ENCODE measurements at places on chromosomes 11 and 22.

- DNase-seq, result no peak
Observed at GRCh38 chr22:27984723-27985122, 65.7 kb upstream of the PITPNB start.

GRCh38 chr22:44289414-44290171, 23.2 kb downstream of the SHISAL1 start:
- no peak for DNase-seq

DNA sequence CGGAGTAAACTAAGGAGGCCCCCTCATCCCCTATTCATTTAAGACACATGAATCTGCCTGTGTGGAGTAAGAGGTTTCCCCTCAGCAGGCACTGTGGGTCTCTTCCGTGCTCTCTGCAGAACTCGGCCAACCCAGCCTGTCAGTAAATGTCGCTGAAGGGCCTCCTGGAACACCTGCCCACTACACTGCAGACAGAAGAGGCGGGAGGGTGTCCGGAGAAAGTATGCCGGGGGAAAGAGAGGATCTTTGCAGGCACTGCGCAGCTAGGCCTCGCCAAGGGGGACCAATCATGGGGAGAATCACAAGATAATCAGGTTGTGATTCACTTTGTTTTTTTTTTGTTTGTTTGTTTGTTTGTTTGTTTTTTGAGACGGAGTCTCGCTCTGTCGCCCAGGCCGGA, 110.8 kb downstream of the MORC2 start:
- no peak for DNase-seq

DNA sequence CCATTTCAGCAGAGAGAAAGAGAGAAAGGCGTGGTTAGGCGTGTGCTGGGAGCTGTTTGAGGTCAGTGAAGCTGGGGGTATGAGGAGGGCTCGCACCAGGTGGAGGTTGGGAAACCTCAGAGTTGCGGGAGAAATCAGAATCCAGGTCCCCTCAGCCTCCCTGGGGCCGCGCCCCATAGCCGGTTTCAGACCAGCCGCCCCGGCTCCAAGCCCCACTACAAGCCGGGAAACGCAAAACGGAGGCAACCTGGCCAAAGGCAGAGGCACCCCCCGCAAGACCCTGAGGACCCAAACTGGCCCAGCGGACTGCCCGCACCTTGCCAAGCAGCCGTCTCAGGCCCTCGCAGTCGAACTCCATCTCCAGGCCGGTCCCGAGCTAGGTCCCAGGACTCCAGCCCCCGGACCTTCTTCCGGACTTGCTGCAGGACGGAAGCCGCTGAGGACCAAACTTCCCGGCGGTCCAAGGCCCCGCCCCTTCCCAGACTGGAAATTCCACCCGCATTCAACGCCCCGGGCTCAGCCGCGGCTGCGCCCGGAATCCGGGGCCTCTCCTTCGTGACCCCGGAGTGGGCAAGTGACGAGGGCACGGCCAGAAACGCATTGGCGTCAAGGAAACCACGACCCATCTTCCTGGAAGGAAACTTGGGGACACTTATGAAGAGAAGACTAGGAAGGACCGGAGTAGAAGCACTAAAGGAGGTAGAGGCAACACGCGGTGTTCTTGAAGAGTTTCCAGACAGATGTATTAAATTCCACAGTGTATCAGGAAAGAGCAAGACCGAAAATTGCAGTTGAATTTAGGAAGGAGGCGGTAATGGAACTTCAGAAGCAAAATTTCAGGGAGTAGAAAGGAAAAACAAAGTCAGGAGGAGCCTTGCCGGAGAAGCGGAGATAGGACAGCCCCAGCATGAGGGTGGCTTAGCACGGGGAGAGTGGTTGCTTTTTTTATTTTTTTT, at the start of gene UEVLD:
Gene UEVLD (minus strand): TSS at position 438 of the 956 bp plus-strand sequence. CDS start 80 bp downstream, at position 358.
- DNase-seq, result peak; percentile 81

- DNase-seq, result peak; percentile 38
Observed at GRCh38 chr11:80330264-80330663, 889.4 kb upstream of the TENM4 start.

DNA sequence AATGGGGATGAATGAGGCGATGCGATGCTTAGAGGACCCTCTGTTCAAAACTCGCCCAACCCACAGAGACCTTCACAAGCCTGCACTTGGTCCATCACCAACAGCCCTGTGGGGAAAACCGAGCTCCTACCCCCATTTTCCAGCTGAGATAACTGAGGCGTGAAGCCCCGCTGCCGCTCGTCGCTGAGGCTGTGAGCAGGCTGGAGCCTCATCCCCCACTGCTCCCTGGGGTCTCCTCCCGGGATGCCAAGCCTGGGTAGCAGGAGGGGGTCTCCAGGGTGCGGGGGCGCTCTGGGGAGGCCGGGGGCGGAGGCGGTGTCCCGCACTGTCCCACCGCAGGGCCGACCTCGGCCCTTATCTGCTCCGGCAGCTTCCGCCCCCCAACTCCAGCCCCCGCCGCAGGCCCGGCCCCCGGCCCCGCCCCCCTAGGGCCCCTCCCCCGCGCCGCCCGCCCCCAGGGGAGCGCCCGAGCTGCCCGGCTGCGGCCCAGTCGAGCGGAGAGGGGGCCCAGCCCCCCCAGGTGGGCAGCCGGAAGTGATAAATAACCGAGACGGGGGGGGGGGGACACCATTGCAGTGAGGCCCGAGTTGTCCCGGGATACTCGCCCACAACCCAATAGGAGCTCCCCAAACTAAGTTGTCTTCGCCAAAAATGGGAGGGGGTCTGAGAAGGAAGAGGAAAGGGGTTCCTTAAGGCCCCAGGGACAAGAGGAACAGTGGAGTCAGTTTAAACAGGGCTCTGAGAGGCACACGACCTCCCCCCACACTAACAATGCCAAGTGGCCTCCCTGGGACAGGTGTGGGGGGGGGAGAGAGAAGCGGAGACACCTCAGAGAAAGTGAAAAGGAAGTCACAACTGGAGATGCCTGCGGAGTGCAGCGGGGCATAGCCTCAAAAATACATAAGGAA, 8.3 kb upstream of the SLC39A13 start:
- DNase-seq, result no peak

DNA sequence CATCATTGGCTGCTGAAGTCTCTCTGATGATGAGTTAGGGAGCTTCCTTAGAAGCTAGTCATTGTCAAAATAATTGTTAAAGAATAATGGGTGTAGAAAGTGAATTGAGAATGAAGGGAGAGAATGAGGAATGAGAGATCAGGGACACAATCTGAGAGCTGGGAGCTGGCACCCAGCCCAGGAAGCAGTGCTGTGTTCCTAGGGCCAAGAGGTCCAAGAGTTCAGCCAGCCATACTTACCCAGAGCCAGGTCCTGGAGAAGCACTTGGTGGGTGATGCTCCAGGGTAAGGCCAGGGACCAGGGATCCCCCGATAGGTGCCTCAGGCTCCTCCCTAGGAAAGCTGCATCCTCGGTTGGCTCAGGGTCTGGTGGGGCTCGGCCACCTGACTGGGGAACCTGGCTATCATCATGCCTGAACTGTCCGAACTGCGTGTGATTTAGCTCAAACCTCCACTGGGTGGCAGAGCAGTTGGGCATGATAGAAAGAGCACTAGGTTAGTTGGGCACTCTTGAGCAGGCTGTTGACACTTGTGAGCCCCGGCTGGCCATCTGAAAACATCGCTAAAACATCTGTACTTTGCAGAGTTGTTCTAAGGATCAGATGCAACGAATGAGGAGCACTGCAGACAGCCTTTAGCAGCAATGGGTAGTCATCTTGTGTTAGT, 123.9 kb upstream of the NCAM1 start:
- no peak for DNase-seq

- DNase-seq, result no peak
Observed at GRCh38 chr11:10478574-10479550, 23.8 kb downstream of the AMPD3 start.

- no peak for DNase-seq
Observed at GRCh38 chr11:88501541-88501940, 164.0 kb upstream of the CTSC start.

DNA sequence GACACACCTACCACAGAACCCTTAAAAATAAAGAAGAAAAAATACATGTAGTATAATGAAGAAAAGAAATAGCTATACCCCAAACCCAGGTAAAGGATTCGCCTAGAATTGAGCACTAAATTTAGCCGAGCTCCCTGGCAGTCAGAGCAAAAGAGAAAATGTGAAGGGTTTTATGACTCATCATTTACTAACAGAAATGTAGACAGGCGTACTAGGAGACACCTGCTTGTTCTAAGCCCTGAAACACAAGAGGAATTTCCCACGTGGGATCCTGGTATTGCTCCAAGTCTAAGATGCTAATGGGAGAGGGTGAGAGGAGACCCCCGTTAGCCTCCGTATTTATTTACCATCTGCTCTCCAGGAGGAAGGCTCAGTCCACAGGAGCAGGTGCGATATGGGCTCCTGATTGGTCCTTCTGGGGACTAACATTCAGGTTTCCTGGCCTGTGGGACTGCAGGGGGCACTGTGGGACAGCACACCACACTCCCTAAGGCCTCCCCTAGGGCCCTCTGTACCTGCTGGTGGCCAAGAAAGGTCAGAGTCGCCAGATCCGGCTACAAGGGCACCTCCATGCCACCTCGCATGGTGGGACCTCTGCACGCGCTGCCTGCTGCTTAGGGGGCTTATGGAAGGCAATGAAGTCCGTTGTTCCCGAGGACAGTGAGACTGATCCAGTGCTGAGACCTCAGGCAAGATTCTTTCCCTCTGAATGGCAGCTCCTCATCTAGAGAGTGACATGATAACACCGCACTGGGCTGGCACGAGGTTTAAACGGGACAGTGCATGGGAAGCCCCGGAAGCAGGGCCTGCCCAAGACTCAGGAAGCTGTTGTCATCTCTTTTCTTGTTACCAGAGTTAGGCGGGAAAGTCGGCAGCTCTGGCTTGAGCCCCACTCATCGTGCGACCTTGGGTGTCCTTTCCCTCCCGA, 25.8 kb downstream of the KCNC1 start:
- DNase-seq, result peak; percentile 38

DNA sequence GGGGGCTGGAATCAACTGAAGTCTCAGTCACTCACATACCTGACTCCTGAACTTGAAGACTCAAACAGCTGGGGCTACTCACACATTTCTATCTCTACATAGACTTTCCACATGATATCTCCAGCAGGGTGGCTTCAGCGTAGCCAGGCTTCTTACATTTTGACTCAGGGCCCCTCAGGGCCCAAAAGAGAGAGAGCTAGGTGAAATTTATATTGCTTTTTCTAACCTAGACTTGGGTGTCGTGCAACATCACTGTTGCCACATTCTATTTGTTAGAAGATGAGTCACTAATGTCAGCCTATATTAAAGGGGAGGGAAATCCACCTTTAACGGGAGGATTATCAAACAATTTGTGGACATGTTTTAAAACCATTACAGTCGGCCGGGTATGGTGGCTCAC, 71.9 kb upstream of the RRM1 start:
- no peak for DNase-seq

- peak; percentile 40 for DNase-seq
Observed at GRCh38 chr22:24432059-24432853, 4.9 kb downstream of the ADORA2A start.

DNA sequence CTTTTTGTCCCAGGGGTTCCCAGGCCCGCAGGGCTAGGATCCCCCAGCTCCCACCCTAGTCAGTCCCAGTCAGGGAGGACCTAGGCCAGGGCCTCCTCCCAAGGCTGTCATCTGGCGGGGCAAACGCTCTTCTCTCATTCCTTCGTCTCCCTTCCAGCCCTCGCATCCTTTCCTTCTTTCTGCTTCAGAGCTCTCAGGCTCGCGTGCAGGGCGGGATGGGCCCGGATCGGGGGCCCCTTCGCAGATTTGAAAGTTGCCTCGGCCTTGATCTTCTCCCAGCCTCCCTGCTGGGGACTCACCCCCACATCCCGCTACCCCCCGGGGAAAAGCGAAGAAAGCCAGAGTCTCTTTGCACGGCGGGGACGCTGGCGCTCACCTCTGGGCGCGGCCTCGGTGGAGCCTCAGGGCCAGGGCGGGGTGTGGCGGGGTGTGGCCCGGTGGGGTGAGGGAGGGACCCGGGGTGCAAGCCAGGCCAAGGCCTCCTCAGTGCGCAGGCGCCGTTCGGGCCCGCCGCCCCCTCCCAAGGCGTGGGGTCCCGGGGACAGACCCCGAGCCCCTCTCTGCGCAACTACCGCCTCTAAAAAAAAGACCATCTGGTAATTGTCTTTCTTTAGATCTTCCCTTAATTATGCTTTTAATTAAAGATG, 14.8 kb upstream of the PAX6 start:
- DNase-seq, result no peak

- no peak for DNase-seq
Observed at GRCh38 chr11:117187007-117187406, 8.5 kb downstream of the SIDT2 start.

- DNase-seq, result no peak
Observed at GRCh38 chr22:36289406-36289870, 36.5 kb downstream of the APOL1 start.

DNA sequence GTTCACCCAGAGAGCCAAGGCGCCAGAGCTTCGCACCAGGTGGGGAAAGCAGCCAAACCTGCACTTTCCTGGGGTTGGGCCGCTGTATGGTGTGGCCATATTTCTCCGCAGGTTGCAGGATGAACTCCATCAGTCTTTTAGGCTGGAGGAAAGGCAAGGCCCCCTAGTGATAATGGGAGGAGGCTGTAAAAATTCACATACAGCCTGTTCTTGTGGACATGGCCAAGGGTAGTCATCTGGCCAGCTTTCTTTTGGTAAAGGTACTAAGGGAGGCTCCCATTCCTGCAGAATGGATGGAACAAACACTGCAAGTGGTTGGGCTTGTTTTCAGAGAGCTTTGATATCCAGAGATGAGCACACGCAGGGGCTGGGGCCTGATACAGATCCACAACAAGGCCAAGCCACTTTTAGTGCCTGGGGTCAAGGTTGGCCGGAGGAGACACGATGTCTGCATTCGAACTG, 29.6 kb downstream of the C22orf31 start:
- DNase-seq, result peak; percentile 25

- no peak for DNase-seq
Observed at GRCh38 chr11:19378814-19379213, 138.1 kb upstream of the E2F8 start.

DNA sequence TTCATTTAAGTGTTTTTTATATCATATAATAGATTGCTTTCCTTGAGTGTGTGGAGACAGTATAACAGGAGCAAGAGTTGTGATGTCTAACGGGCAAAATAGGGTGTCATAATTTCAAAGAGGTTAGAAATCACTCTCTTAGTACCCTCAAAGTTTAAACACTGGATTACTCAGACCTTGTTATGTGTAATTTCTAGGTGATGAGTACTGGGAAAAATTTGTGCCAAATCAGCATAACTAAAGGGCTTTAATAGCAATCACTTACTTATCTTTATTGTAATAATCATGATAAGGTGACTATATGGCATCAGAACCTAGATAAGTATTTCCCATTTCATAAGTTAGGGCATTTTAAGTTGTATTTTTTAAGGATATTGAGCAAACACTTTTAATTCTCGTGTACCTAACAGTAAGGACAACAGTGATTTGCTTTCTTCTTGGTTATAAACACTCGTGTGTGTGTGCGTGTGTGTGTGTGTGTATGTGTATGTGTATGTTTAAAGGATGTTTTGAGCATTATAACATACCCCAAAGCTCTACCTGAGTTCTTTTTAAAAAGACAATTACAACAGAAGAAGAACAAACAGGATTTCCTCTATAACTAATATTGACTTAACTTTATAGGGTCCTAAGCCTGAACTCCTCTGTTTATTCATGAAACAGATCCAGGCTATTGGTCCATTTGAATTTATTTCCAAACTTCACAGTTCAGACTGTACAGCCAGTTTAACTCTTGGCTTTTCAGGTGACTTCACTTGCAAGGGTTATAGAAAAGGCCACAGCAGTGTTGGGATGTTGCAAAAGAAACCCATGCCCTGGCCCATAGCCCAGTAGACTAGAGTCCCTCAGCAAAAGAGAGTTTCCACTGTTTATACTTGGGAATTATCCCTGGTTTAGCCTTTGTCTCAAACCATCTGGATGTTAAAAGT, 23.7 kb upstream of the PDE3B start:
- no peak for DNase-seq
